ENCODE measurements at places on chromosomes 16 and 17.

- DNase-seq, result peak; percentile 68
Observed at GRCh38 chr17:40901981-40902474, 17.0 kb upstream of the KRT20 start.

- DNase-seq, result no peak
Observed at GRCh38 chr17:48603959-48604769, 622 bp downstream of the HOXB6 start.

DNA sequence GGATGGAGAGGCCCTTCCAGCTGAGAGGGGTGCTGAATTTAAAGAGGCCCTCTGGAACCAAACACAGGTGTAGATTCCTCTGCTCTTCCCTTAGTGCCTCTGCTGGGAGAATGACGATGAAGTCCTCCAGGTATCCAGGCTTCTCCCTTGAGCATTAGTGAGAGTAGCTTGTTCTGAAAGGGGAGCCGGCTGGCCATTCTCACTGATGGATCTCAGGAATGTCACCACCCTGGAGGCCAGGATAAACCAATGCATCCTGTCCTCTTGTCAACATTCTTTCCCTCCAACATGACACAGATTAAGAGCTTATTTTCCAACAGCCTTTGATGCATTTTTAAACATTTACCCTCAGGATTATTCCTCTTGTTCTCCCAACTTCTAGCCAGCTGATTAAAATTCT is 325.5 kb downstream of the CA10 start:
- no peak for DNase-seq

DNA sequence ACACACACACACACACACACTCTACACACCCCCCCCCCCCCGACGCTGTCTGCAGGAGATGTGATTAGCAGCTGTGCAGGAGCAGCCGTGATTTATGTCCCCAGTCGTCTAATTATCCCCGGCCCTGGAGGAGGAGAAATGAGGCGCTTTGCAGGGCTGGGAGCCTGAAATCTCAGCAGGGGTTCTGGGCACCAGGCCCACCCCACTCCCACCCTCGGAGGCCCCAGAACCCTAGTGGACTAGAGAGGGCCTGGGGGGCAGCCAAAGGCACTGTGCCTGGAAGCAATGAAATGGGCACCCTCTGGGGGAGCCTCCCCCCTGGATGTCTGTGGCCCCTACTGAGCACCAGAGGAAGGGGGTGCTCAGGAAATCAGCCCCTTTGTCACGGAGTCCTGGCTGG is 134.2 kb upstream of the CIBAR2 start:
- DNase-seq, result no peak

DNA sequence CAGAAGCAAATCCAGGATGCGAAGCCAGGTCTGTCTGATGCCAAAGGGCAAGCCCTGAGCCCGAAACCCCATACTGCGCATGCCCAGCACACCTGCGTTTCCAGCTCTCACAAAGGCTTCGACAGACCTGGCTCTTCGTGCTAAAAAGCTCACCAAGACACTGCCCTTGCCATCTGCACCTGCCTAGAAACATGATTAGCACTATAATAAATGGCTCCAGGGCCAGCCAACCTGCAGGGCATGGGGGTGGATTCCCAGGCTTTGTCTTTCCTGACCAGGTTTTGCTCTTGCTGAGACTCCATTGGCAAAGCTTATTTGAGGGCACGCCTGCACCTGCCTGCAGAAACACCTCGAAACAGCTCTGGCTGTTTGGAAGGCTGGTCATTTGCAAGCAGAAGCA is 14.4 kb upstream of the PLD6 start:
- no peak for DNase-seq

GRCh38 chr17:72588961-72589360 is 468.1 kb downstream of the SOX9 start:
- DNase-seq, result no peak

DNA sequence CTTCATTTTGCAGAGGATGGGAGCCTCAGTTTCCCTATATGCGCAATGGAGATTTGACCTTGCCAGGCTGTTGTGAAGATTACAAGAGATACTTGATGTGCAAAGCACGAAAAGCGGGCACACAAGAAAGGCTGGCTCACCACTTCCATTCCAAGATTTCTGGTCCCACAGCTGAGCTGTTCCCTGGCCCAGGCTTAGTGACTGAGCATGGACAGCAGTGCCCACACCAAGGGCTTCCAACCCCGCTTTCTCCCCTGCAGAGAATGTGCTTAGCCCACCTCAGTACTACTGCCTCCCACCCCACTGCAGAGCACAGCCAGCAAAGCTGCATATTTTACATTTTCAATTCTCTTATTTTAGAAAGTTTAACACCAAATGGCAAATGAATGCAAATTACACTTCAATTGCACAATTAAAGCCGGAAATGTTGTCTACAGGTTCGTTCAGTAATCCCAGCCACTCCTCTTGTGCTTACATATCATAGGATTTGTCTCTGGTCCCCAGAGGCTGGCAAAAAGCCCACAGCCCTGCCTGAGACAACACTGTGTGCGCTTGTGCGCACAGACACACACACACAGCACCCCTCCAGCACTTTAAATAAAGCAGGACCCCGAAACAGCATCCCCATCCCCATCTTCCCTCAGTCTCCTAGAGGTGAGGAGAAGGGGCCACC is 51.8 kb downstream of the VAC14 start:
- DNase-seq, result peak; percentile 33

Data from HAP-1 (cell line).